ENCODE measurements at places on chromosomes 12 and 14.

DNA sequence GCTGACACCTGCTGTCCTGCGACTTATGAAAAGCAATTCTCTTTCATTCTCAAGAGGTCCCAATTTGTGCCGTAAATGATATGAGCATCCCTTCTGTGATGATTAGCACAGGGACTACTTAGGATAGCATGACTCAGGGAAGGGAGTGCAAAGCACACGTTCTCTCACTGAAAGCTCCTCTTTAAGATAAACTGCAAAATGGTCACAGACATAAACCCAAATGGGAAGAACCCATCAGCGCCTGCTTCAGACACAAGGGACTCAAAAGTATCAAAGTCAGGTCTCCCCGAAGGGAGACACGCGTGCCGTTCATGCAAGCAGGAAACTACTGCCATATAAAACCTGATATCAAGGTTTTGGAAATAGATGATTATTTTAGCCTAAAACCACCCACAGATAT, 33.9 kb upstream of the PIWIL1 start:
- no peak for DNase-seq

DNA sequence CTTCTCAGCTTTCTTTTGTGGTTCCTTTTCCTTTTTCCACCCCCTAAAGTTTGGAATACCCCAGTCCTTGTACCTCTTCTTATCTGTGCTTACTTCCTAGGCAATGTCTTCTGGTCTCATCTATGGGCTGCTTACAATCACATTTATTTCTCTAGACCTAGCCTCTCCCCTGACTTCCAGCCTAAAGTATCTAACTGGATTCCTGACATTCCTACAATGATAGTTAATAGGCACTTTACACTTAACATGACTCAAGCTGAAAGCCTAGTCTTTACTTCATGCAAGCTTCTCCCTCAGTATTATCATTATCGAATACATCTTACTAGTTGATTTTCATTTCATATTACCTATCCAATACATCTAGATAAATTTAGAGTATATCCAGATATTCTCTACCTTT, 21.2 kb downstream of the CLECL1 start:
- peak; percentile 32 for DNase-seq

GRCh38 chr12:779745-780734, 27.7 kb downstream of the WNK1 start:
- peak; percentile 78 for DNase-seq

DNA sequence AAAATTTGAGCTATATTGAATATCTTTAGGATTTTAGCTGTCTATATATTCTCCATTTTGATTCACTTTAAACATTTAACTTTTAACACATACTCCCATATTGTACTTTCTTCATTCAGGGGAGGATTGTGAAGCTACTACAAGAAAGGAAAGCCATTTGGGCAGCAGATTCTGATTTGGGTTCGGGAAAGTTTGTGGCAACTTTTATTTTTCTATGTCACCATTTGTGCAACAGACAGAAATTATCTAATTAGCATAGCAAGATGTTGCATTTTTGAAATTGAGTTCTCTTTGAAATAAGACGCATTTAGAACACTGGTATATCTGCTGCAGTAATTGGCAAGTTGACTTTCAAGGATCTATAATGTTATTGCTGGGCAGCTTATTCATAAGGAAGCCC, 134.3 kb downstream of the KICS2 start:
- DNase-seq = no peak

DNA sequence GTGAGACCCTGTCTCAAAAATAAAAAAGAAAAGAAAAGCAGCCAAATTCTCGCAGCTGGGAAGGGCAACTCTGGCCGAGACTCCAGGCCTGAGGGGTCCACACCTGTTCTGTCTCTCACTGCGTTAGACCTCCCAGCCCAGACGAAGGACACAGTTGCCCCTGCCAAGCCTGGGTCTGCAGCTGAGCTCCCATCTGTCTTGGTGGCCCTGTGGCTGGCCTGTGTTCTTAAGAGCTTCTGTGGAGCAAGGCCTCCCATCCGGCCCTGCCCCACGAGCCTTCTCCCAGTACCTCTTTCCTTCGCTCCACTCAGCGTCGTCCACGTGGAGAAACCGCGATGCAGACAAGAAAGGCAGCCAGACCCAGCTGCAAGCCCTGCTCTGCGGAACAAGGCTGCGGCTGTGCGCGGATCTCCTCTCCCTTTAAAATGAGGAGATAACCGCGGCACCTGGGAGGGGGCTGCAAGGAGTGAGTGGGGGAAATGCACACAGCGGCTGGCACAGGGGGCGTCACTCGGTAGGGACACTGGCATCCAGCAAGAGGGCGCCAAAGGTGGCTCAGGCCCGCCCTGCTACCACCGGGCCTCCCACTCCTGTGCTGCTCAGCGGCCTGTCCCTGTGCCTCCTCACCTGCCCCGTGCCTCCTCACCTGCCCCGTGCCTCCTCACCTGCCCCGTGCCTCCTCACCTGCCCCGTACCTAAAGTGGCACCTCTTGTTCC, 42.4 kb downstream of the LRRC74A start:
- DNase-seq = no peak

- no peak for DNase-seq
Observed at GRCh38 chr12:1643905-1644533, 15.0 kb downstream of the WNT5B start.

DNA sequence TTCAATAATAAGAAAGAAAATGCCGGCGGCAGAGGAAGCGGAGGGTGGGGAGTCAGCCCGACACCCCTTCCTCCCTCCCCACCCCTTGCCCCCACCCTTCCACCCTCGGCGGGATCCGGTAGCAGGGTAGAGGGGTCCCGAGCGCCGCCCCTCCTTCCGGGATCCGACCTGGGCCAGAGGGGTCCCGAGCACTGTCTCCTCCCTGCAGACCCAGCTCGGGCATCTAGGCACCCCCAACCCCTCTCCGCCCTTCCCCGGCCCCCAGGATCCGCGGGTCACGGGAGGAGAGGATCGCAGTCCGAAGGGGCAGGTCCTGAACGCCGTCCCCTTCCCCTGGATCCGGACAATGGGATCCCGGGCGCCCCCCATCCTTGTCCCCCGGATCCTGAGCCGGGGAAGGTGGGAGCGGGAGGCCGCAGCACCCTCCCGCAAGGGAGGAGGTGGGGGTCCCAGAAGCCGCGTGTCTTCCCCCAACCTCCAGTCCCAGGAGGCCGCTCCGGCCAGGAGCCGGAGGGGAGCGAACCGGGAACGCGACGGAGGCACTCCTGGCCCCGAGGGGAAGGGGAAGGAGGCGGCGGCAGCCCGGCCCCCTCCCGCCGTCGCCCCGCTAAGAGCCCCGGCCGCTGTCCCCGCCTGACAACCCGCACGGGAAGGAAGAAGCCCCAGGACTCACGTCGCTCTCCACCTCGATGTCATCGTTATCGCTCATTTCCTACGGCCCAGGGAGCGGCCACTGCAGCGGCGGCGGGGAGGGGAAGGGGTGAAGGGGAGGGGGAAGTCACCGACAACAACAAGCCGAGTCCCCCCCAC, 481 bp downstream of the MAX start:
- no peak for DNase-seq

DNA sequence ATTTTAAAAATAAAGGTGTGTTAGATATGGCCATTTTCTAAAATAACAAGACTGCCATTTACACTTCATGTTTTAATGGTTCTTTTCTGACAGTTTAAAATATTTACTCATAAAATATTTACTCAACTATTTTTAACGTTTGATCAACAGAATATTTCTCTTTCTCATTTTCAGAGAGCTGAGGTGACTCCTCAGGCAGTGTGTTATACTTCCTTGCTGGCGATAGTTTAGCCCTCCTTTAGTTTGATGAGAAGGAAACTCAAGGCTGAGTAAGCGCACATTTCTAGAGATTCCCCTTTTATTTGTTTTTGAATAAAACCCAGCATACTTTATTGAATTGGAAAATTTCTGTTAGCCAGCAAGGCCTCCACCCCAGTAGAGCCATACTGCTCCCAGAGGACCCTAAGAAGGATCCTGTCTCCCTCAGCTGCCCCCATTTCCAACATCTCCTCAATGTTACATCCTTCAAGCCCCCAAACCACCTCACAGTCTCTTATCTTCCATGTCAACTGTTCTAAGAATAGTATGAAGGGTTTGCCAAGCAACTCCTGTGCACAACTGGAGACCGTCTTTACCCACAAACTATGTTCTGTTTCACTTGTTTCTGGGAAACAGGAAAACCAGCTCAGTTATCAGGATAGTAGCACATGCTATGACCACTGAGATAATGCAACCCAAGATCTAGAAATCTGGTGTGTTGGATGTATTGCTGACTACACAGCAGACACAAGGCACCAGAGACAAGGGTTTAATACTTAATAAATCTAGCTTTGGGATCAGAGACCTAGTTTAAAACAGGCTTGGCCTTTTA, 129.5 kb downstream of the STXBP6 start:
- DNase-seq = no peak

DNA sequence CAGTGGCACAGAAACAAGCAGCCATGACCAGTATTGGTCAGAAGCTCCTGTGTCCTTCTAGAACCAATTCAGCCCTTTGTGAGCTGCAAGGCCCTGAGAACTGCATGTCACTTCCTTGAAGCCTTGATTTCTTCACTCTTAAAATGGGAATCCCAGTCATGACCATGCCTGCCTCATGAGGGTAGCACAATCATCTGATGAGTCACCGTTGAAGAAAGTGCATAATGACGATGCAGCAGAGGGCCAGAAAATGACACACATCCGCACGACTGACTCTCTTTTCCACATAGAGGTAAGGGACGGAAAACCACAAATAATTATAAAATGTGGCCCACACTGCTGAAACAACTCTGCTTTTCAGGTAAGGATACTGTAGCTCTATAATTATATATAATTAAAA, 777.4 kb downstream of the BCL11B start:
- DNase-seq = no peak

DNA sequence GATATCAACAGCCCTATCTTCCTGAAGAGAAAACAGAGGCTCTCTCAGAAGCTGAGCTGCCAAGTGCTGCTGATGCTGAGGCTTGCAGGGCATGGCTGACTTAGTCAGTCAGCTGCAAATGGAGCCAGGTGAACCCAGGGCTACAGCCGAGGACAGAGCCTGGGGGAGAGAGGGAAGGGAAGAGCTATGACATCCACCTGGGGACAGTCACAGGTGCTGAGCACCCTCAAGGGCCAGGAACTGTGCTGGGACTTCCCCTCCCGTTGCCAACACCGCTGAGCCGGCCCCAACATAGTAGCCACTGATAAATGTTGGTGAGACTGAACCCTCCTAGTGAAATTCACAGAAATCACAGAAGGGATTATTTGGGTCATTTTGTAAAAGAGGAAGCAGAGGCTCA, 6.7 kb upstream of the CHGA start:
- DNase-seq = no peak

- DNase-seq = no peak
Observed at GRCh38 chr12:7207866-7208625, 18.6 kb downstream of the PEX5 start.

DNA sequence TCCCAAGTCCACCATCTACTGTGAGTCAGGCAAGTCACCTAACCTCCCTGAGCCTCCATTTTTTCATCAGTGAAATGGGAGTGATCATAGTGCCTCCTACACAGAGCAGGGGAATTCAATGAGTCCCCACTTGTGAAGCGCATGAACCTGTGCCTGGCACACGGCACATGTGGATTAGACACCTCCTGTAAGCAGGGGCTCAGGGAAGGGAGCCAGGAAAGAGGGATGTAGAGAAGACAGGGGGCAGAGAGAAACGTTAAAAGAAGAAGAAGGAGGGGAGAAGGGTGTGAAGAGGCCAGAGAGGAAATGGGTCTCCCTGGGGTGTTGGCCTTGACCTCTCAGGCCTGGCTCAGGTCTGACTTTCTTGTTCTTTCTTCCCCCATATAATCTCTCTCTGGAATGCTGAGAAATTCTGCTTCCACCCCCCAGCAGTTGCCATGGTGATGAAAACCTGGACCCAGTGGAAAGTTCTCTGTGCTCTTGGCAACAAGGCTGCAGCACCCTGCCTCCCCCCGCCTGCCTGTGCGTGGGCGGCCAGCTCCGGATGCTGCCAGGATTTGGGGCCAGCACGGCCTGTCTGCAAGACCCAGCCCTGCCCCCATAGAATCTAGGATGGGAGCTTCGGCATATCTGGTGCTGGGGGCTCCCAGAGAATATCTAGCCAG, 94.5 kb downstream of the CALM1 start:
- DNase-seq = no peak

GRCh38 chr12:109475121-109475520, 2.0 kb downstream of the KCTD10 start:
- no peak for DNase-seq

DNA sequence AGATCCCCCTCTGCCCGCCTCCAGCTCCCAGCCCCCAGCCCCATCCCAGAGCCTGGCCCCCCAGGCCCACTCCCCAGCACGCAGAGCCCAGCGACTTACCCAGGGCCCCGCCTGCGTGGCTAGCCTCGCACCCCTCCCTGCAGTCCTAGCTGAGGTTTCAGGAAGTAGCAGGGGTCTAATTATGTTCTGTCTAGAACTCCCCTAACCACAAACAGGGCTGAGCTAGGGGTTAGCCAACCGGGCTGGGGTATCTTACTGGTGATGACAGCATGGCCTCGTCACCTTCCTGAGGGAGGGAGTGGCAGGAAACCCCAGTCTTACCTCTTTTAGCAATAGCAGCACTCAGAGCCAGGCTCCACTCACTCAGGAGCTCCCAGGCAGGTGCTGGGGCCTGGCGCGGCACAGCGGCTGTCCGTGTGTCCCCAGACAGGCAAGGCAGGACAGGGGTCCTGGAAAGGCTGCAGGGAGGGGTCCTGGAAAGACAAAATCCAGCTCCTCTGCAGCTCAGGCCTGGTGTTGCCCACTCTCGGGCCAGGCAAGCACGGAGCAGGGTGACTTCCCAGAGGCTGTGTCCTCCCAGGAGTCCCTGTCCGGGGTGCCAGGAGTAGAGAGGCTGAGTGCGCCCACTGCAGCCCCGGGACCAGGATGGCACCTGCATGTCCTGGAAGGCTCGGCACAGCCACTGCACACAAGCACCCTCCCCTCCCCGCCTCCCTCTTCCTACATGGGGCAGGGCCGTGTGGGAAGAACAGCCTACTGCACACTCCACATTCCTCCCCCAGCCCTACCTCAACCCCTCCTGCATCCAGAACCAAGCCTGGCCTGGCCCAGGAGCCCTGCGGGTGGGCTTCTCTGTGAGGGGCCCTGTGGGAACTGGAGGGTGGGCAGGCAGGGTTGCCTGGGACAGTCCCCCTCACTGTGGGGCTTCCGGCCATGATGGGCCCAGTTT, at the start of gene GPR132:
GPR132 (minus strand) TSS at position 151 of the 949 bp plus-strand sequence. CDS start 10,010 bp downstream, outside the sequence.
- DNase-seq = no peak

Data from epithelial cell of proximal tubule (primary cell).